Ovary (tissue), 10 donors: ENCODE measurements at places on chromosomes 5 and 9. TPM values are rescaled to one million over a fixed set of nuclear protein-coding genes. Genes with fewer than 3 reads are reported as not detected.

SLC34A3 gene
- not detected for total RNA-seq

LHX3 gene
- total RNA-seq: not detected

PTGES gene
- 1.6 TPM for total RNA-seq

FBP2 gene
- not detected for total RNA-seq

DNA sequence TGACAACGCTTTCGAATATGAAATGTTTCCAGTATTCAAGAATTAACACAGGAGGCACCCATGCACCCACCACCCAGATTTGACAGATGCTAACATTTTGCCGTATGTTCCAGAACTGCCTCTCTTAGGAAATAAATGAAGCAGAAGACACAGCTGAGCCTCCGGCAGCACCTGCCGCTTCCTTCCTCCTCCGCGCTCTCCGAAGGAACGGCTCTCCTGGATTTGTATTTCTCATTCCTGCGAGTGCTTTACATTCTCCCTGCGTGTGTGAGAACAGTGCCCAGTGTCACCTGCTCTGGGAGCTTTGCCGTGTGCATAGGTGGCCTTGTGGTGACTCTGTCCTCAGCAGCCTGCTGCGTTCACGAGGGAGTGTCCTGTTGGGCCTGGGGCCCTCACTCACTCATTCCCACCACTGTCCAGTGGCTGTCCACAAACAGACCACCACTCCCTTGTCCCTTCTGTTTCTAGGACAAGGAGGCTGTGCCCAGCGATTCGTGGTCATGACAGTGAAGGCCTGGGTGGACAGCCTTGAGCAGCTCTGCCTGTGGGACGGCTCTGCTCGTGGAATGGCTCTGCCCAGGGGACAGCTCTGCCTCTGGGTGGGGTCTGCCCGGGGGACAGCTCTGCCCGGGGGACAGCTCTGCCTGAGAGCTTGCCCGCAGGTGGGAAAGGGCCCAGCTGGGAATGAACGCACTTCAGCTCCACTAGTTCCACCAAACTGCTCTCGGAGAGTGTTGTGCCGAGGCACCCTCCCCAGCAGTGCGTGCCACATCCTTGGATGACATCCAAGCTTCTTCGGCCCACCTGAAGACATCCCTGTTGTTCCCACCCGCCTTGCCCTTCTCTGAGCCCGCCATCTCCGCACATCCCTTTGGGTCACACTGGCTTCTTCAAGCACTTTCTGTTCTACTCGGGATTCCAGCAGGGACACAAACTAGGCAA is 170.5 kb upstream of the PPP1R26 start:
- DNase-seq: no peak

- no peak for DNase-seq
These were observed 116.5 kb upstream of the PHYKPL start for GRCh38 chr5:178349075-178349511.

- no peak for DNase-seq
These were observed 25.5 kb downstream of the MAST4 start for GRCh38 chr5:66621736-66622135.

DNA sequence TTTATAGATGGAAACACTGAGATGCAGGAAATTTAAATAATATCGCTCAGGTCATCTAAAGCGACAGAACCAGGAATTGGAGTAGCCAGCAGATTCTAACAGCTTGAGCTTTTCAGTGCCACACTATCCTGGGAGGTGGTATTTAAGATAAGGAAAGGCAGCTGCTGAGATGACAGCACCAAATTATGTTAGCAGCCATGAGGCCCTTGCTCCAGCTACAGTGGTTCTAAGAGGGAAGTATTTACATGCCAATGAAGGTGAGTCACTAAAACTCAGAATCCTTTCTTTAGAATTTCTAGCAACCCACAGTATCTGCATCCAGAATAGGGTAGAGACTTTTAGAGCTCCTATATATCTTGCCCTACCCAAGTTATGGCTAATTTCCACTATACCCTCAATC is 127.0 kb upstream of the VLDLR start:
- DNase-seq: no peak
